ENCODE measurements at places on chromosomes 16 and 17. TPM values are rescaled to one million over a fixed set of nuclear protein-coding genes. Genes with fewer than 3 reads are reported as not detected.
A peak's percentile ranks its signal among the peaks of the same experiment; 100 is the strongest.

DNA sequence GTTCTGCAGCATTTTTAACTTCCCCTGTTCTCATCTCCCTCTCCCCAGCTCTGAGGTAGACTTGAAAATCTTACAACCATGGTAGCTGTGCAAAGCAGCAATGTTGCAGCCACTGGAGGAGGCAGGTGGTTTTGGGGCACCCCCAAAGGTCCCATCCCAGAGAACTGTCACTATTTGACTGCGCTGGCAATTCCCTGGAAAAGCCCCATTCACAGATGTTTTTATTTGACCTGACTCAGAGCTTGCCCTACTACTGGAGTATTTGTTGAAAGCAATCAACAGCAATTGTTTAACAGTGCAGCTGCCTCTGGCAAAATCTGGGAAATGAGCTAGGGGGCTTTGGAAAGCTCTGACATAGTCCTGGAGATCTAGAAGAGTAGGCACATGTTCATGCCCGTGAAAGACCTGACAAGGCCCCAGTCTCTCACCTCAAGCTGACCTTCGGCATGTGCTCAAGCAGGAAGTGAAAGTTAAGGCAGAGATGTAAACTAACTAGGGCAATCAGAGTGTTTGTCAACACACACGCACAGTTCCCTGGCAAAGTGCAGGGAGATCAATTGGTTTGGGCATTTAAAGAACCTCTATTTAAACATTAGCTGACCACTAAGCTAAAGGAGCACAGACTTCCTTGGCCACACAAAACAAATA lies 19.7 kb upstream of the PIK3R5 start:
- no peak for DNase-seq

- DNase-seq, result no peak
These were observed 361.4 kb downstream of the CA10 start for GRCh38 chr17:51797150-51797549.

- no peak for DNase-seq
These were observed 15.3 kb upstream of the UBE2I start for GRCh38 chr16:1293921-1294656.

- DNase-seq, result peak; percentile 71
These were observed 81.6 kb upstream of the LGALS9 start for GRCh38 chr17:27549251-27549893.

GRCh38 chr17:56978441-56979090 lies 635 bp downstream of the SCPEP1 start:
- no peak for DNase-seq

DNA sequence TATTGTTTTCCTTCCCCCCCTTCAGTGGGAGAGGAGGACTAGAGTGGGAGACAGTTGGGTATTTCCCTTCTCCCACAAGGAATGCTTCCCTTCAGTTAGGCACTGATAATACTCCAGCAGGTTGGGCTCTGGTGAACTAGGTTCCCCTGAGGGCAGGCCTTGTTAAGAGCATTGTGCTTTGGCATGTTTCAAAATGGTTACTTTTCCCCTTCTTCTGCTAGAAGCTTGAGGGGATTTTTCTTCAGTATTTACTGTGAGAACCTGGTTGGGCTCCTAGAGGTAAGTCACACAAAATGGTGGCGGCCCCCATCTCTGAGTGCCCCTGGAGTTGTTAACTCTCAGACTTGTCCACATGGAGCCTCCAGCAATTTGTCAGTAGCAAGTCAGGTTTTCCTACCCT lies 156.2 kb downstream of the CYB561 start:
- DNase-seq, result no peak

- DNase-seq, result no peak
These were observed 2.1 kb downstream of the ZNF646 start for GRCh38 chr16:31076319-31076718.

DNA sequence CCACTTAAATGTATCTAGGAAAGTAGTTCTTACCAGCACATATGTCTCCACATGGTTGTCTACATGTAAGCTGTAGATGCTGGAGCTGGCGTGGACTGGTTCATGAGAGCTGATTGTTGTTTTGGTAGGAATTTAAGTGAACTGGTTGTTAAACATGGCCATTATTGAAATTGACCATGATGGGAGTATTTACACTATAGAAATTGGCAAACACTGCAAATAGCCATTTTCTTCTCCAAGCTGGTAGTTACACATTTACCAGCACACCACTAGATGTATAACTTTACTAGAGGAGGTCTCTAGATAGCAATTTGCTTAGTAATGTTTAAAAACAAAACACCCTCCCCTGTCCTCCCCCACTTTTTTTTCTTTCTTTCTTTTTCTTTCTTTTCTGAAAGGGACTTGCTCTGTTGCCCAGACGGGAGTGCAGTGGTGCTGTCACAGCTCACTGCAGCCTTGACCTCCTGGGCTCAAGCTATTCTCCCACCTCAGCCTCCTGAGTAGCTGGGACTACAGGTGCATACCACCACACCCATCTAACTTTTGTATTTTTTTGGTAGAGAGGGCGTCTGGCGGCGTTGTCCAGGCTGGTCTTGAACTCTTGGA lies 24.2 kb downstream of the IGSF6 start:
- no peak for DNase-seq

- DNase-seq, result no peak
These were observed 13.1 kb downstream of the HOXB4 start for GRCh38 chr17:48565022-48565554.

DNA sequence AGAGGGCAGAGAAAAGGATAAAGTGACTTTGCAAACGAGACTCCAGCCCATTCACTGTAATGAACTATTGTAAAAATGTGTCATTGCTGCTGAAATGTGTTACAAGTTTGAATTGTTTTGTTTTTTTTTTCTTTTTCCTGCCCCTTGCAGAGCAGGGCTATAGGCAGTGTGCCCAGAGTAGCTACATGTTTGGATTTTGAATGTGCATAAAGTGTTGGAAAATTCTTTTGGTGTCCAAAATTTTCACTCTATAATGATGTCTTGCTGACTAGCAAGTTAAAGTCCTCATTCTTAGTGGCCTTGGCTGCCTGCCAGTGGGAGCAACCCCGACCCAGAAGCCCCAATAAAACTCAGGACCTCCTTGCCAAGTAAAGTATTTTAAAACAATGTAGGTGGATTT lies 66.5 kb downstream of the IGF2BP1 start:
- DNase-seq, result no peak

The SDR42E1 gene
- total RNA-seq, result 0.67 TPM

The ENPP7 gene
- not detected for total RNA-seq

The POLR2C gene
- 42.6 TPM for total RNA-seq

The TRPV3 gene
- total RNA-seq, result 13.0 TPM

The SMIM36 gene
- not detected for total RNA-seq
